ENCODE measurements at places on chromosomes 6 and 20.

- no peak for DNase-seq
These were observed 47.1 kb upstream of the ENTPD6 start for GRCh38 chr20:25148181-25148981.

DNA sequence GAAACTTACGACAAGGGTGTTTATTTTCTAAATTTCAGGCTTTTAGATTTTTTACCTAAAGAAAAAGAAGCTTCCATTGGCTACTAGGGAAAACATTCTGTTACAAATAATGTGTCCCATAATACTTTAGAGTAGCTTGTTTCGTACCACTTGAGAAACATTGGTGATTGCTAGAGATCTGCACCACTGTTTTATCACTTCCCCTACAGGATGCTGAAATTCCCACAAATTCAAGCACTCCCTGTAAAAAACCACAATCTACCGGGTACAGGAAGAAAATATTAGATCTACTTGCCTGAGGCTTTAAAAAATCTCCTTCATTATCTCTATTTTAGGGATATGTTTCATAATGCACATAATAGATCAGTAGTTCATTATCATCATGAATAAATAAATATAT is 29.9 kb downstream of the SEL1L2 start:
- no peak for DNase-seq

GRCh38 chr20:17904027-17904426 is 64.6 kb downstream of the SNX5 start:
- no peak for DNase-seq

DNA sequence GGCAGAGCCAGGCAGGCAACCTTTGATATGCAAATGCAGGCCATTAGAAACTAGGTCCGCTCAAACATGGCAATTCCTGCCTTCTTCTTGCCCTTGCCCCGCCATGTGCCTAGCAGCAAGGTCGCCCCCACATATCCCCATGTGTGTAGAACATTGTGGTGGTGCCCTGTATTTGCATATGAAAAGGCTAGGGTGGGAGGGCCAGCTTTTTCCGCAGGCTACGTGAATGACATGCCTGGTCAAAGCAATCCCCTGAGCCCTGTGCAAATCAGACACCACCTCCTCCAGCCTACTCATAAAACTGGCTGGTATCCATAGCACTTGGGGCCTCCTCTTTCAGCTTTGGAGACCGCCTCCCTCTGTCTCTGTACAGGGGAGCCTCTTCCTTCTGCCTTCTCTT is 31.6 kb downstream of the GSTA2 start:
- DNase-seq, result no peak

- DNase-seq, result no peak
These were observed 5.3 kb downstream of the ZNF512B start for GRCh38 chr20:63964412-63964811.

GRCh38 chr6:149043476-149044130 is 273.9 kb upstream of the TAB2 start:
- DNase-seq, result peak; percentile 50

GRCh38 chr6:164469276-164469949 is 840.0 kb downstream of the C6orf118 start:
- no peak for DNase-seq

DNA sequence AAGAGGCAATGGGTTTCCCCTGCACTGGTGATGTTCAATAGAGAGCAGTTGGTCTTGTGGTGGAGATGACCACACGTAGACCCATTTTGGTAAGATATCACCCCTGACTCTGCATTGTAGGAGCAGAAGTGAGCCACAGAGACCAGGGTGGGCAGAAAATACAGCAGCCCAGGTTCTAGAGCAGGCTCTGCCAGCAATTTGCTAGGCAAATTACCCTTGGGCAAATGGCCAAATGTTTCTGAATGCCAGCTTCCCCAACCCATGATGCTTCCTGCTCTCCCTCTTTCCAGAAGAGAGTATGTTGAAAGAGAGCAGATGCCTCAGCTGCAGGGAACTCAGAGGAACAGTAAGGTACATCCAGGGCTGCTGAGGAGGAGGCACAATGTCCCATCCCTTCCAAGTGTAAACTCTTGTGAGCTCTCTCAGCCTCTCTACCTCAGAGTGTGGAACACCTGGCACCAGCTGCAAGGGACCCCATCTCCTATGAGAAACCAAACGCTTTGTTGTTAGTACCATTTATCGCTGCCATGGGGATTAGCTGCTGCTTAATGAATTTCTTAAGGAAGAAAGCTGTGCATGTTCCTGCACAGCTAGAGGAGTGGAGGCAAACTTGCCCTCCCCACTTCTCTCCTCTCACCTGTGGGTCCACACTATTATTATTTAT is 317.5 kb upstream of the MOCS1 start:
- no peak for DNase-seq

- peak; percentile 50 for DNase-seq
These were observed 44.3 kb downstream of the TPD52L1 start for GRCh38 chr6:125197795-125198269.

DNA sequence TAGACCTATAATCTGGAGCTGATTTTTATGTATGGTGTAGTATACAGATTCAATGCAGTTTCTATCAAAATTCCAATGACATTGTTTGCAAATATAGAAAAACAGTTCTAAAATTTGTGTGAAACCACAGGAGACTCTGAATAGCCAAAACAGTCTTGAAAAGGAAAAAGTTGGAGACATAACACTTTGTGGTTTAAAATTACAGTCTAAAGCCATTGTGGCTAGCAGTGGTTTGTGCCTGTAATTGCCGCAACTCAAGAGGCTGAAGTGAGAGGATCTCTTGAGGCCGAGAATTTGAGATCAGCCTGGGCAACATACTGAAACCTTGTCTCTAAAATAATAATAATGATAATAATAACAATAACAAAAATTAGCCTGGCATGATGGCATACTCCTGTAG is 213.7 kb downstream of the CDKAL1 start:
- no peak for DNase-seq

GRCh38 chr20:56724241-56724757 is 95.2 kb downstream of the TFAP2C start:
- DNase-seq, result peak; percentile 62

DNA sequence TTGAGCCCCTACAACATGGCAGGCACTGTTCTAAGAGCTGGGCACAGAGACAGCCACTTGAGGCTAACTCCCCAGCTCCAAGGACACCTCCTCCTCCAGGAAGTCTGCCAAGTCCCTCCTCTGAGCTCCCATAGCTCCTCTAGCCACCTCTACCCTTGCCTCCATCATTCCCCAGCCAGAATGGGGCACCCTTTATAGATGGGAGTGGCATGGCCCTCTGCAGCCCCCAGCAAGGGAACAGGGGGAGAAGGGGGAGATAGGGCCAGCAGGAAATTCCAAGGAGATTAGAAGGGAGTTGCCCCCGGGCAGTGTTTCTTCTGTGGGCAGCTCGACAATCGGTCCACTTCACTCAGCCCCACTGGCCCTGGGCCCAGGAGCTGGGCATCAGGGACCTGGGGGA is 19.7 kb upstream of the TLDC2 start:
- no peak for DNase-seq

DNA sequence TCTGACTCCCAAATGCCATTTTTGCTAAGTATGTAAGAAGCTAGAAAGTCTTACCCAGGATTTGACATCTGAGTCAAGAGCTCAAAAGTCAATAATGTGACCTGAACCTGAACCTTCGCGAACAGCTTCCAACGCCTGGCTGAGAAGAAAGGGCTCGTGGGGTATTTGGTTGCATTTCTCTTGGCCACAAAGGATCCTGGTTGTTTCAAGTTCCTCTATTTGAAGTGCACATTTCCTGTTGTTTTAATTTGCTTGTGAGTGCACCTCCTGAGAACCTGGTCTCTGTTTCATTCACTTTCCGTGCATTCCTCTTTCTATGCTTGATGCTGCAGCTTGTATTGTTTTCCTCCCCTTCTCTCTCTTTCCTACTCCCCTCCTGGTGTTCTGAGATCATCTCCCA is 212.5 kb downstream of the FOXA2 start:
- peak; percentile 27 for DNase-seq

GRCh38 chr6:16639684-16640480 is 121.4 kb downstream of the ATXN1 start:
- DNase-seq, result peak; percentile 68

- DNase-seq, result no peak
These were observed 39.4 kb downstream of the ITCH start for GRCh38 chr20:34402461-34402860.

GRCh38 chr6:90209527-90209926 is 87.1 kb downstream of the BACH2 start:
- no peak for DNase-seq
